Brain microvascular endothelial cell (primary cell): ENCODE measurements at places on chromosomes 6 and 20.
A peak's percentile ranks its signal among the peaks of the same experiment; 100 is the strongest.

- DNase-seq = no peak
Measured at GRCh38 chr6:50862176-50862575, 43.5 kb downstream of the TFAP2B start.

GRCh38 chr6:68196645-68197044 is 438.4 kb upstream of the ADGRB3 start:
- peak; percentile 28 for DNase-seq

GRCh38 chr6:27834384-27834783 is 77.8 kb downstream of the OR2B2 start:
- DNase-seq = no peak

- DNase-seq = no peak
Measured at GRCh38 chr20:51488331-51488730, 54.2 kb downstream of the NFATC2 start.

- DNase-seq = no peak
Measured at GRCh38 chr20:16174311-16174710, 398.9 kb downstream of the KIF16B start.

GRCh38 chr6:137351890-137352289 is 132.7 kb upstream of the IFNGR1 start:
- peak; percentile 43 for DNase-seq

GRCh38 chr6:134735461-134735860 is 214.4 kb downstream of the ALDH8A1 start:
- no peak for DNase-seq

- DNase-seq = no peak
Measured at GRCh38 chr20:46962452-46963195, 68.0 kb downstream of the EYA2 start.

DNA sequence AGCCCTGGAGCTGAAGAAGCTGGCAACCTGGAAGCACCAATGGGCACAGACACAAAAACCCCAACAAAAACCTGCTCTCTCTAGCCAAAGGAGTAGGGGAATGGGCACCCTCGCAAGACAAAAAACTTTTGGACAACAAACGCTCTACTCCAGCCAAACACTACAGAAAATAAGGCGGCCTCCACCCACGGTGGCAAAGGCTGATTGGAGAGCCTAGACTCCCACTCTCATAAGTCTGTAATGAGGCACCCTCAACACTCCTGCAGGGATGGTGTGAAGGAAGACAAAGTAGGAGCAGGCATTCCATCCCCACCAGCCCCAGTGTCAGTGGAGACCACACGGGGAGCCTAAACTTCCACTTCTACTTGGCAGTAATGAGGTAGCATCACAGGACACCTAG is 8.8 kb downstream of the TTI1 start:
- DNase-seq = no peak

GRCh38 chr6:111985202-111985731 is 68.6 kb upstream of the CCN6 start:
- DNase-seq = peak; percentile 91

DNA sequence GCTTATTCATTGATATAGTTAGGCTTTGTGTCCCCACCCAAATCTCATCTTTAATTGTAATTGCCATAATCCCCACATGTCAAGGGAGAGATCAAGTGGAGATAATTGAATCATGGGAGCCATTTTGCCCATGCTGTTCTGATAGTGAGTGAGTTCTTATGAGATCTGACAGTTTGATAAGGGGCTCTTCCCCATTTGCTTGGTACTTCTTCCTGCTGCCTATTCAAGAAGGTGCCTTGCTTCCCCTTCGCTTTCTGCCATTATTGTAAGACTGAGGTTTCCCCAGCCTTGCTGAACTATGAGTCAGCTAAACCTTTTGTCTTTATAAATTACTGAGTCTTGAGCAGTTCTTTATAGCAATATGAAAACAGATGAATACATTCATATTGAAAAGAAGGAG is 45.6 kb downstream of the CENPW start:
- DNase-seq = no peak

DNA sequence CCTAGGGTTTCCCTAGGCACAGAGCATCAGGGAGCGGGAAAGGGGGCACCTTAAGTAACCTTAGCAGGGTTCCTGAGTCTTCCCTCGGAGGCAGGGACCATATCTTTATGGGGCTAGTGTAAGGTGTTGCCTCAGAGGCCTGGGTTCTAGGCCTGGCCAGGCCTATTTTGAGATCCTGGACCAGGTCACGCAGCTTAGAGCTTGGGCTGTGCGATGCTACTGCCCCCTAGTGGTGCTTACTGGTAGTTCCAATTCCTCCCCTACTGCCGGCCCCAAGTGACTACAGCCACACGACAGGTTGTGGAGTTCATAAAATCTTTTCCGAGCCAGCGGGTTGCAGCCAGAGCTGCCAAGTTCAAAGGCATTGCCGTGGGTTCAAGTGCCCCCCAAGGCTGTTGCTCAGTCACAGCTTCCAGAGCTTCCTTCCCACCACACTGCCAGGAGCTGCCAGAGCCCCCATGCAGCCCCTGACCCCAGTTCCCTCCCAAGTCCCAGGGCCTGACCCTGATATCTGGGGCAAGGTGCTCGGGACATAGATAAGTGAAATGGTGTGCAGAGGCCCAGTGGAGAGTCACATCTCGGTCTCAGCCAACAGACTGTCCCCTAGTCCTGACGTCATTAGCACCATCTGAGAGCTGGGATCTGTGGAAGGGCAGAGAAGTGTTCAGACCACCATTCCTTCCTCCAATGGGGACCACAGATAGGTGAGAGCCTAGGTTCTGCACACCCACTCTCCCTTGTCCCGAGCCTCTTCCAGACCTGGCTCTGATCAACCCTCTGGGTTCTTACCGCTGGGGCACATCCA is 3.3 kb downstream of the LRRC73 start:
- peak; percentile 78 for DNase-seq

DNA sequence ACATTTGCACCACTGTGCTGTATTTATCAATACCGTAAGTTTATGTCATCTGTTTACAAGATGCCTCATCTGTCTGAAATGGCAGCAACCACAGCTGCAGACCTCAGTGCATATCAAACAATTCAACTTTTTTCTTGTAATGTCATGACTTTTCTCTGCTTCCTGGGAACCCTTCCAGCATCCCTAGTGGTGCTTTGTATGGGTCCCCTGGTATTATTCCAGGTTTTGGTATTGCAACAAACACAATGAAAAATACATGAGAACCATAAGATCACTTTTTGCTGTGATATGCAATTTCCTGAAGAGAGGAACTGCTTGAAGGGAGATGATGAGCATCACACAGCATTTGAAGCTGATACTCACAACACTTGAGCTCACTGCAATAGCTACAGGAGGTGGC is 12.0 kb upstream of the TXNDC5 start:
- peak; percentile 14 for DNase-seq

DNA sequence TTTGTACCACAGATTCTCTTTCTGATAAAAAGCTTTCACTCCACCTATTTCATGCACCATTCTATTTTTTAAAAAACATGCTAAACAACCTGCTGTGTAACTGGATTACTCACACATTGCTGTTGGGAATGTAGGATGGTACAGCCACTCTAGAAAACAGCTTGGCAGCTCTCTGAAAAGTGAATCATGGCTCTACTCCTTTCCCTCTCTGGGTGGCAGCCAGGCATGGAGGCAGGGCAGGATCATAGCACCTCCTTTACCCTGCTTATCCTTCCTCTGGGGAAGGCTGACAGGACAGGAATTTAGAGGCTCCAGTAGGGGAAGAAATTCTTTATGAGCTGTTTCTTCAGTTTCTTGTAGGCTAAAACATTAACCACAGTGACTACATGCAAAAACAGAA is 6.7 kb upstream of the VNN2 start:
- DNase-seq = peak; percentile 41

GRCh38 chr6:80862756-80863155 is 756.3 kb downstream of the BCKDHB start:
- no peak for DNase-seq

- peak; percentile 33 for DNase-seq
Measured at GRCh38 chr6:17013701-17014100, 88.1 kb upstream of the STMND1 start.

GRCh38 chr6:26241033-26241895 is 123.7 kb upstream of the BTN3A2 start:
- peak; percentile 78 for DNase-seq
